ENCODE measurements at places on chromosomes 7 and 10.

DNA sequence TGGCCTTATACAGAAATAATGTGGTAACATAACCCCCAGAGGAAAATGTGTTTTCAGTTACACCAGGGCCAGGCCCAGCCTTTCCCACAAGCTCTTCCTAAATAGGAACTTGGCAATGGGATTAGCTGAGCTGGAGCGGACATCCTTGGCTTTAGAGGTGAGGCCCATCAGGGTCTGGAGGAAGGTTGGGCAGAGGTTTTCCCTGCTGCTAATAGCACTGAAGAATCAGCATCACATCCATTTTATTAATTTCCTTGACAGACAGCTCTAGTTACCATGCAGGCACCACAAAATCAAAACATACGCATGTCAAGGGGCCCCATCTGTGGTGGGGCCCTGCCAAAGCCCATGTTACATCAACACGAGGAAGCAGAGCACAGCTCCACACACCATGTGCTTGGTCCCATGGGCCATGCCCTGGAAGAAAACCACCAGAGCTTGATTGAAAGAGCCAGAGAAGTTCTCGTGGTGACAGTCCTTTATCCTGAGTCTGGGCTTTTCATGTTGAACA lies 566.6 kb downstream of the KCNMA1 start:
- no peak for DNase-seq

DNA sequence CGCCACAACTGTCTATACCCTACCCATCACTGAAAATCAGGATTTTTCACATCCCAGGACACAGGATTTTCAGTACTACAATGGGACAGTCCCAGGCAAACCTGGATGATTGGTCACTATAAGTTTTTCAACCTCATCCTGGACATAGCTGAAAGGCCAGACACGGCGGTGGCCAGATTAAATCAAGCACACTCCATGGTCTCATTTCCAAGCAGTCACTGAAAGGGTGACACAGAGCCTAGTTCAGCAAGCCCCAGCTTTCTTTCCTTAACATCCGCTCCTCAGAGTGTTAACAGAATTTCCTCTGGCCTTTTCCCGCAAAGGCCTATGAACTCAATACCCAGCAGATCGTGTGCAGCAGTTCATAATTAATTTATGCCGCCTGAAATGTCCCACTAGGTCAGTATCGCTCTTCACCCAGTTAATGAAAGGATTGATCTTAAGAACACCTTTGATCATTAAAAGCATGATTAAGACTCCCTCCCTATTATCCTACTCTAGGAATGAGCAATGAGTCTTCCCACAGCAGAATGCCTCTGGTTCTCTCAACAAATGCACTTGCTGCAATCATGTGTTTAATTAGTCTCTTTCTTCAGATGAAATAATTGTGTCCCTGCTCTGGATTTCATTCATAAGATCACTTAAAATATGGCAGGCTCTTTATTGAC lies 104.0 kb upstream of the NANOS1 start:
- no peak for DNase-seq

DNA sequence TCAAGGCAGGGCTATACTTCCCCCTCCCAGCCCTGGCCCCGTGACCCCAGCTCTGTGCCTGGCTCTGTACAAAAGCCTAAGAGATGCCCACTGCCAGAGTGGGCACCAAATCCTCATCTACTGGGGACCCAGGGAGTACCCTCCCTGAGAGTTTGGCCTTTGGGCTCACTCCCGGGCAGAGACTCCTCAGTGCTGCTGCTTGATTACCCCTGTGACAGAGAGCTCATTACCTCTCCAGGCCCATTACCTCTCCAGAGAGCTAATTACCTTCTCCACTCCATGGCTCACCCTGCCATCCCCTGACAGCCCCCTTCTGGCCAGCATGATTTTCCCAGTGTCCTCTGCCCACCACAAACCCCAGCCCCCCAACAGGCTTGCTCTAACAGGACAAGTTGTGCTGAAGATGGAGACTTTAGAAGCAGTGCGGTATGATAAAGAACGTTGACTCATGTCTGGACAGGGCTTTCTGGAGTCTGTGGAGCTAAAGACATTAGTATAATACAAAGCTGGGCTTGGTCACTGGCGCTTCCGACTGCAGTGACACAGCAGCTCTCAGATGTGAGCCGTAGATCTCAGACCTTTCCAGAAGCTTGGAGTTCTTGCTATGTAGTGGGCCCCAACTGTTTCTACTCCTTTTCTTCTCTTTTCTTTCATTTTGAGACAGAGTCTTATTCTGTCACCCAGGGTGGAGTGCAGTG lies 111.3 kb upstream of the KCTD7 start:
- no peak for DNase-seq

GRCh38 chr7:148986742-148987009 lies 41.6 kb downstream of the PDIA4 start:
- no peak for DNase-seq

DNA sequence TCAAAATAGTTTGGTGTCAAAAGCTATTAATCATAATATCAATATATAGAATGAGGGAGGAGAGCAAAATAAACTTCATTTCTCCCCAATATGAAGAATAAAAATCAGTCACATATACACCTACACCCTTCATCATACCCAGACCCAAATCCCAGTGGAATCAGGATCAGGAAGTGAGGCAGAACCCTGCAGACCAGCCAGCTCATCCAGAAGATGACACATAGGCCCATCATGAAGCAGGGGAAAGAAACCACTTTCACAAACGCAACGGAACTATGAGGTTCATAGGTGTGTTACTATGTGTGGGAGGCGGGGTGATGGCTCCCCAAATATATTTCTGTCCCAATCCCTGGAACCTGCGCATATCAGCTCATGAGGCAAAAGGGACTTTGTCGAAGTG lies 89.0 kb downstream of the RSU1 start:
- DNase-seq: no peak

GRCh38 chr7:142796501-142797390 lies 26.0 kb downstream of the PRSS2 start:
- no peak for DNase-seq

DNA sequence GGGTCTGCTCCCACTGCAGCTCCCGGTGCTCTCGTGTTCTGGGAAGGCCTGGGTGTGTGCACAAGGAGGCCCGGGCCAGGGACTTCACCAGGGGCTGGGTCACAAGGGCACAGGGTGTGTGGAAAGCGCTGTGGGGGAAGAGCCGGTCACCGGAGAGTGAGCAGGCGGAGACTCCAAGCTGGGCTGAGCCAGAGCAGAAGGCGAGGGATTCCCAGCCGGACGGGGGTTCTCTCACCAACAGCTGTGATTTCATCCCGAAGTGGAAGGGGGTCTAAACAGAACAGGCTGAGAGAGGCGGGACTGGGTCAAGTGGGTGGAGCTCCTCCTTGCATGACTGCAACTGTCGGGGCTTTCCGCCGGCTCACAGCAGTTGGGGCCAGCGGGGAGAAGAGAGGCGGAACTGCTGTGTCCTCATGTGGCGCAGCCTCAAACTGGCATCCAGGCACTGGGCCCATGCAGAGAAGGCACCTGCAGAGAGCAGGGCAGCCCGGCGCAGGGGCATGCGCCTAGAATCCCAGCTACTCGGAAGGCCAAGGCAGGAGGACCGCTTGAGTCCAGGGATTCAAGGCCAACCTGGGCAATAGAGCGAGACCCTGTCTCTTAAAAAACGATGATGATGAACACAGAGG lies 7.6 kb upstream of the ORAI2 start:
- DNase-seq: no peak
